H7 (cell line): ENCODE measurements at places on chromosomes 5 and 9.

- DNase-seq = no peak
Measured at GRCh38 chr9:94936419-94936818, 209.9 kb downstream of the AOPEP start.

DNA sequence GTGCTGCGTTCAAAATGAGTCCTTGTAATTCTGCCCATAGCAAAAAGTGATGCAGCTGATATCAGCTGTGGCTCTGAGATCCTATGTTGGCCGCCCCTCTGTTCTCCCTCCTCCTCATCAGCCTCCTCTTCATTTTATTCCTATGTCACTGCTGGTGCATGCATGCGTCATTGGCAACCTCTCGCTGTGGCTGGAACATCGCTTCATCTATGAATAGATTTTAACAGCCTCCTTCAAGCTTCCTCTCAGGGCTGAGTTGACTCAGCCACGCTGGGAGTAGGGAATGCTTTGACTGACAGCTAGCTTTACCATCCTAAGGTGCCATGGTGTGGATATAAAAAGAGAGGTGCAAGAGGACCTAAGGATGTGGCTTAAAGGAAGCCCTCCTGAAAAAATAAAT is 303.5 kb downstream of the PLK2 start:
- no peak for DNase-seq

DNA sequence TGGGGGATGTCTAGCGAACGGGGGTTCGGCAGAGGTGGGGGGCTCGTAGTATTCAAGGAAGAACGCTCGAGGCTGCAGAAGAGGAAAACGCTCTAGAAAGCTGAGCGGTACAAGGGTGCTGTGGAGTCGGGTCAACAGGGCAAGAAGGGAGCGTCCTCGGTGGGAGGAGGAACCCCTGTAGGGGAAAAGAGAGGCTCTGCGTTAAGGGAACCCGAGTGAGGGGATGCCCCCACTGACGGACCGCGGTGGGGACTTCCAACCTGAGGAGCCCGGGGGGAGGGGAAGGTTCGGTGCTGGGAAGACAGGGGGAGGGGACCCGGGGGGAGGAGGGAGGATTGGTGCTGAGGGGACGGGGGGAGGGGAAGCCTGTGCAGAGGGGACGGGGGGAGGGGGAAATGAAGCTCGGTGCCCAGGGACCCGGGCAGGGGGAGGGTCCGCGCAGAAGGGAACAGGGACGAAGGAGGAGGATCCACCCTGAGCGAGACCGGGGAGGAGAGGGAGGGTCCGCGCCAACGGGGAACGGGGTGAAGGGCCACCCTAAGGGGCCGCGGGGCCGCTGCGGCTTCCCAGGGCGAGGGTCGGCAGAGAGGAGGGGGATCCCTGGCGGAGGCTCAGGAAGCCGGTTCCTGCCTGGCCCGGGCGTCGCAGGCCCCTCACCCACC is 621 bp downstream of the NR6A1 start:
- DNase-seq = peak; percentile 93

DNA sequence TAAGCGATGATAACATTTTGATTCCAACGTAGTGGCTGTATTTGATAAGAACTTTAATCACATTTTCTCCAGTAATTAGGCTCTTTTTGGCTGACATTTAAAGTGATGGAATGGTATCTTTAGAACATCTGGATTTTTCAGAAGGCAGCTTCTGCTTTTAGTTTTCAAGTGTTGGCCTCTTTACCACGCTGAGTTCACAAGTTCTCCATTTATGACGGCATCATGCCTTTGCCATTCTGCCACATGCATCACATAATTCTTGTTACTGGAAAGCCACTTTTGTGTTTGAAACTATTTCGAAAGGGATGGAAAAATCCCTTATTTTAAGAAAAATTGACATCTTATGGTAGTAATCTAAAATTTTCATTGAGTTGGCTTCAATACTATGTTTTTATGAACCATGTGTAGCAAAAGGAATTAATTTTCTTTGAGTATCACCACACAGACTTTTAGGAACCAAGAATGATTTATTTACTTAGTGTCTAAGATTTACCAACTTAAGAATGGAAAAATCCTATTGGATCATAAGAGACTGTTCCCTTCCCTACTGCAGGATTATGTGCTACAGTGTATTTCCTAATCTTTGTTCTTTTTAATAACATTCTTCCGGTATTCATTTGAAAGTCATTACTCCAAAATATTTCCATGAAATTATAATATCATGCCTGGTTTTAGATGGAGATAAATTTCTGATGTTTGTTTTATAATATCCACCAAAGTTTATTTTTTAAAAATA is 344.2 kb downstream of the ADGRV1 start:
- no peak for DNase-seq

DNA sequence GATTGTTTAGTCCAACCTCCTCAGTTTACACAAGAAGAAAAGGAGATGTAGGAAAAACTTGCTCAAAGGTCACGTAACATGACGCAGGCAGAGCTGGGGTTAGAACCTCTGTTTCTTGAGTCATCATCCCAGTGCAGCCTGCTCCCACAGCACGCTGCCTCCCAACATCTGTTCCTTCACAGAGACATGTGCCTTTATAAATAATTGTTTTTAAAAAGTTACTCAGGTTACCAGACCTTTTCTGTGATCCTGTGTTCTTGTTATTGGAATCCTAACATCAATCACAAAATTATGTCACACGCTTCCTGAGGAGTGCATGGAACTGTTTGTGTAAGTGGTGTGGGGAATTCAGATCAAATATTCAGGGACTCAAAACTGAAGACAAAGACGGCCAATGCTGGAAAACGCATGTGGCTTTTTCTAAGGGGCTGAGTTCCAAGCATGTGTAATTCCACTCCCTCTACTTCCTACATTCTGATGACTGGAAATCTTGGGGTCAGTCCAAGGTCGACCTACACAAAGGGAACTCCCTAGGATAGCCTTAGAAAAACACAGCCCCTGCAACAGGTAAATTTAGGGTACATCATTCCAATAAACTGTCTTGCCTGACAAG is 184.3 kb downstream of the TSSK1B start:
- no peak for DNase-seq

GRCh38 chr5:89878140-89879132 is 531.1 kb downstream of the CETN3 start:
- no peak for DNase-seq

- no peak for DNase-seq
Measured at GRCh38 chr9:106588626-106589025, 274.3 kb upstream of the ZNF462 start.

- no peak for DNase-seq
Measured at GRCh38 chr5:56413546-56413945, 180.4 kb upstream of the ANKRD55 start.

DNA sequence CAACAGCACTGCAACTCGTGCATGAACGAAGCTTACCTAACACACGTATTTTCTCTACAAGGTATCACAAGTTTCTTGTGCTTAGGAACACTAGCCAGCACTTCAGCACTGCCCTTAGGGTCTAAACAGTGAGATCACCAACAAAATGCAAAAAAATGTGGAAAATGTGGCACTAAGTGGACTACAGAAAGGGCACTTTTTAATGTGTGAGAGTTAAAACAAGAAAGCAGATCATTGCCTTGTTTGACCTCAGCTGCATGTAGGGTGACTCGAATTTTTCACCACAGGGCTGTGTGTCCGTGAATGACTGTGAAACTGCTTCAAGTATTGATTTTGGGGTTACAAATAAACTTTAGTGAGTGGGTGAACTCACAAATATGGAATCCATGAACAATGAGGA is 90.5 kb downstream of the MARCHF3 start:
- DNase-seq = no peak

DNA sequence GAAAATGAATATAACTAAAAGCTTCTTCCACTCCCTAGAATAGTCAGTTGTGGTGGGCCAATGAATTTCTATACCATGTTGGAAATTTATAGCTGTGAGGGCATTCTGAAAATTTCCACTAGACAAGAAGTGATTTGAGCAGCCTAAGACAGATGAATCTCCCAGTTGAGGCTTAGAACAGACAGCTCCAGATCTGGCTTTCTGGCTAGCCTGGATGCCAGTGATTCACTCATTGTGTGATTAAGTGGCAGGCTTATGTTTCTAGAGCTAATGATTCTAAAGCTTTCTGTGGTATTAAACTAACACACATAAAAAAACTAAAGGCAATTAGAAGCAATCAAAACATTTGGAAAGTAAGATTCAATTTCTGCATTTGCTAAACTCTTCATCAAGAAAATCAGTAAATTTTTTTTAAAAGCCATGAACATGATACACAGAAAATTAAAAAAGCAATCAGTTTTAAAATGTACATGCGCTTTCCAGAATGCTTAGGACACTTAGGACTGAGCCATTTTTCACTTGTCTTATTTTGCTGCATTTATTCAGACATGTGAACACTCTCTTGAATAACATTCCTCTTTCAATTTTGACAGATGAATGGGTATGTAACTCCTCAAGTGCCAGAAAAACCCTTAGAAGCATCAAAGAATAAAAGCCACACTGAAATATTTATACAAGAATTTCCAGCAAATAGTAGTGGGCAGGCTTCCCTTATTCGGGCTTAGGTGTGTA is 100.5 kb upstream of the GNAQ start:
- DNase-seq = no peak

DNA sequence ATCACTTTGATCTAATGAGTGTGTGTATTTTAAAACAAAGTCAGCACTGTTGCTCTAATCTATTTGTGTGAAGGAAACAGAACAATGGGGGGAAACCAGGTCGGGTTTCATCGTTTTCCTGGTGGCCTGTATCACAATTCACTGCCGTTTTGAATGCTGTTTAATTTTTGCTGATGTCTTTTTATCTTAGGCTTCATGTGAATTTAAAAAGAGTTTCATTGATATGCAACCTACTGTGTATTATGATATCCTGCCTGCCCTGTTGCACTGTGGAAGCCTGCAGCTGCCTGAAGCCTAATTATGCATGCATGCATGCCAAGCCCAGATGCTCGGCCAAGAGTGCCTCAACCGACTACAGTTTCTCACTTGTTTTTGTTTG is 307.5 kb downstream of the ZNF608 start:
- DNase-seq = peak; percentile 25

DNA sequence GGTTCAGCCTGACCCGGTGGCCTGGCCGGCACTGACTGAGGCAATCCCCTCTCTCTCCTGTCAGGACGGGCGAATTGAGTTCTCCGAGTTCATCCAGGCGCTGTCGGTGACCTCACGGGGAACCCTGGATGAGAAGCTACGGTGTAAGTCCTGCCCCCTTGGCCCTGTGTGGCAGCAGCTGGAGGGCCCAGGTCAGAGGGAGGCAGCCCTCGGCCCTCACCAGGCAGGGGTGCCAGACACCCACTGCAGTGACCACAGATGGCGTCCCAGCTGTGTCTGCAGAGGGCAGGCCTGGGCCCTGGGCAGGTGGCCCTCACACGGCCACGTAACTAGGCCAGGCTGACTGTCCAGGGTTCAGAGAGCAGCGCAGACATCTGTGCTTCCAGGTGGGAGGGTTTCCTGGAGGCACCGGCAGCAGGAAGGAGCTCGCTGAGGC is 45.9 kb upstream of the HMCN2 start:
- no peak for DNase-seq

- DNase-seq = peak; percentile 27
Measured at GRCh38 chr9:33517373-33517772, 6.7 kb upstream of the ANKRD18B start.

- no peak for DNase-seq
Measured at GRCh38 chr5:91311168-91311696, 71.9 kb downstream of the ARRDC3 start.

- DNase-seq = no peak
Measured at GRCh38 chr5:173172166-173172565, 27.8 kb downstream of the BNIP1 start.

- no peak for DNase-seq
Measured at GRCh38 chr9:112443200-112443599, 43.4 kb upstream of the KIAA1958 start.

DNA sequence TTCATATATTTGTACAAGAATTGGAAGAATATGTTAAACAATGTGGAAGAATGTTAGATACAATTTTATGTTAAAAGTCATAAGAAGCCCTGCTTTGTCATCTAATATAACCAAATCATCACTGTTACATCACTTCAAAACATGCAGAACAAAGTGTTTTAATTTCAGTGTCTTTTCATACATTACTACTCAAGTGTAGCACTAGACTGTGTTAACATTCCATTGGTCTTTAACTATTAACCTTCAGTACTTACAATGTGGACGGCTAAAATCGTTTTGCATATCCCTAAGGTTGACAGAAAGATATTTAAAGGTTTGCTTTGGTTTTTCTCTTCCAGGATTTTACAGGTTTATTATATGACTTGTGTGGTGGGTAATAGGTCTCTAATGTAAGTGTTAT is 50.9 kb downstream of the VCAN start:
- DNase-seq = no peak

- no peak for DNase-seq
Measured at GRCh38 chr9:93128011-93128714, 5.9 kb downstream of the NINJ1 start.

GRCh38 chr5:43312076-43312661 is 1.0 kb downstream of the HMGCS1 start:
- no peak for DNase-seq

- no peak for DNase-seq
Measured at GRCh38 chr5:111507276-111507675, 5.1 kb downstream of the STARD4 start.

- DNase-seq = no peak
Measured at GRCh38 chr9:125412166-125412565, 150.5 kb downstream of the GAPVD1 start.

GRCh38 chr5:130141659-130142320 is 237.5 kb downstream of the CHSY3 start:
- DNase-seq = peak; percentile 36

- DNase-seq = no peak
Measured at GRCh38 chr5:109656829-109657228, 32.9 kb upstream of the MAN2A1 start.

- no peak for DNase-seq
Measured at GRCh38 chr5:151664694-151665585, 21.8 kb downstream of the SPARC start.

DNA sequence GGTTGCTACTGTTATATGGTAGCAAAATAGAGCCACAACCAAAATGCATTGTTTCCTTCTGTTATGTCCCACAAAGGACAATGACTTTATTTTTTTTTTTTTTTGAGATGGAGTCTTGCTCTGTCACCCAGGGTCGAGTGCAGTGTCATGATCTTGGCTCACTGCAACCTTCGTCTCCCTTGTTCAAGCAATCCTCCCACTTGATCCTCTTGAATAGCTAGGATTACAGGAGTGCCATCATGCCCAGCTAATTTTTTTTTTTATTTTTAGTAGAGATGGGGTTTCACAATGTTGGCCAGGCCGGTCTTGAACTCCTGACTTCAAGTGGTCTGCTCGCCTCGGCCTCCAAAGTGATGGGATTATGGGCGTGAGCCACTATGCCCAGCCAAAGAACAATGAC is 527.7 kb upstream of the SGCD start:
- no peak for DNase-seq
